ENCODE measurements at places on chromosomes 7 and 10. TPM values are rescaled to one million over a fixed set of nuclear protein-coding genes. Genes with fewer than 3 reads are reported as not detected.

Gene EBF3
- total RNA-seq = 2.9 TPM

Gene CALCR
- total RNA-seq = not detected

Gene AKR1B1
- 33.0 TPM for total RNA-seq

Gene NUTM2E
- not detected for total RNA-seq

- DNase-seq = no peak
Observed at GRCh38 chr7:131899271-131900030, 343.0 kb upstream of the PODXL start.

DNA sequence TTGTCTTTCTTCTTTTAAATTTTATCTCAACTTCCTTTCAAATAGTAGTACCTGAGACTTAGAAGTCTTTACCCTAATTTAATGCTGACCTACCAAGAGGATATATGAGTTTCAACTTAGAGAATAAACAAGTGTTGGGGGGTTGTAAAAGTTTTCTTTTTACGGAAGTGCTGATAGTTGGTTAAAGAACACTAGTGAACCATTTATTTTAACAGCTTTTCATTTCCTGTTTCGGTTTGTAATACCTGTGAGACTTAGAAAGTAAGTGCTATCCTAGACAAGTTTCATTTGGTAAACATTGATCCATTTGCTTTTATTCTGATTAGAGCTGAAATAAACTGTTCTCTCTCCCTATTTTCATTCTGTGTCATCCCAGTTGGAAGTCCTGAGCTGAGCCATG is 683.1 kb upstream of the SORCS1 start:
- no peak for DNase-seq

GRCh38 chr7:108404509-108405420 is 51.5 kb downstream of the NRCAM start:
- DNase-seq = no peak

DNA sequence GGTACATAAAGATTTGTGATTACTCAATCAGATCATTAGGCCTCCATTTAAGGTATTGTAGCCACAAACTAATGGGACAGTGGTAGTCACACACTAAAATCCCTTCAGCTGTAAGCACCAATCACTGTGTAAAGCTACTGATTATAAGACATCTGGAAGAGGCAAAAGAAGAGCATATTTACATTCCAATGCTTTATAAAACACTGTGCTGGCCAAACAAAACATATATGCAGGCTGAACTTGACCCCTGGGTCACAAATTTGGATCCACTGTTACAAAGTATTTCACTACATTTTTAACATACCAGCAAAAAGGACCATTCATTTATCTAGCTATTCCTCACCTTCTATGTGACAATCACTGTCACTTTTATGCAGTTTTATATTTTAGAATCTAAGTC is 41.4 kb upstream of the ANLN start:
- no peak for DNase-seq

GRCh38 chr7:66150471-66150870 is 35.8 kb downstream of the CRCP start:
- DNase-seq = no peak

DNA sequence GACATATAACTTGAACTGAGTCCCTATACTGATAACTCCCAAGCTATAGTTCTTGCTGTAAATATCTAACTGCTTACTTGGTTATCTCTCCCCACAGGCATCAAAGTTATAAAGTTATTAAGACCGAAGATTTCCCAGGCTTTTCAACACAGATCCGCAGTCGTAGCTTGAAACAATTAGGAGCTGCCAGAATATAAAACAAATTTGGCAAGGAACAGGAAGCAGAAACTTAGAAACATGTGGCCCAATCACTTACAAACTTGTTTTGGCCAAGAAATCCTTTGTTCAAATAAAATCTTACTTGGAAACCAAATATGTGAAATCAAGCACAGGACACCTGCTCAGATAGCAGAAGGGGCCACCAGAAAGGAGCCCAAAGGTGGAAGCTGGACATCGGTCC is 9.0 kb downstream of the SLC16A12 start:
- DNase-seq = no peak

DNA sequence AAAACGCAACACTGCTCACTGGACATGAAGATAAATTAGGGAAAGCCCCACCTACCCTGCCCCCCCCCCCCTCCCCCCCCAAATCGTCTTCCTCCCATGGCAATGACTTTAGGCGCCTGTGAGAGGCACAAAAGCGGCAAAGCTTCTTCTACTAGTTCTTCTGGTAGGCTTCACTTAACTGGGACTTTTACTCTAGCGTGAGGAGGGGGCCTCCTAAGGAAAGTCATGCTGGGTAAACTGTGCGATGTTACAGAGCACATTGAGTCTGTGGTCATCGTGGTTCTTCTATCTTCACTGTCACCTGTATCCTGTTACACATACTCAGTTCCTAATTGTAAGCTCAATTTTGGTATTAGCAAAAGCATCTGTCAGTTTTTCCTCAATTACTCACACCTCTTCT is 25.1 kb downstream of the HSPB1 start:
- DNase-seq = no peak

DNA sequence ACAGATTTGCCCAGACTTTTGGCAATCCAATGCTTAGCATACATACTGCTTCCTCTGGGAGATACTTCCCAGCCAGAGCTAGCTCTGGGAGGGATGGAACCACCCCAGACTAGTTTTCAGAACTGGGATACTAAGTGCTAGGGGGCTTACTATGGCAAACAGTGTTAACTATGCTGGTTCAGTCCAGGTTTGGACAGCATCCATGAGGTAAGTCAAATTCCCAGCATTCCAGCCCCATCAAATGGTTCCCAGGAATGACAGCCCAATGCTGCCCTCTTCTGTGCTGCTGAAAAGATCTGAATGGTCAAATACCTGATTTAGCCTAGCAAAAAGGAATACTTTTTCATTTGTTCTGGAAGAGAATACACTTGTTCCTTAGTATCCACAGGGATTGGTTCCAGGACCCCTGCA is 141.7 kb upstream of the CCDC6 start:
- DNase-seq = no peak

GRCh38 chr7:2490181-2490651 is 14.0 kb upstream of the GRIFIN start:
- DNase-seq = no peak

GRCh38 chr7:27410812-27411544 is 168.4 kb downstream of the EVX1 start:
- DNase-seq = no peak

DNA sequence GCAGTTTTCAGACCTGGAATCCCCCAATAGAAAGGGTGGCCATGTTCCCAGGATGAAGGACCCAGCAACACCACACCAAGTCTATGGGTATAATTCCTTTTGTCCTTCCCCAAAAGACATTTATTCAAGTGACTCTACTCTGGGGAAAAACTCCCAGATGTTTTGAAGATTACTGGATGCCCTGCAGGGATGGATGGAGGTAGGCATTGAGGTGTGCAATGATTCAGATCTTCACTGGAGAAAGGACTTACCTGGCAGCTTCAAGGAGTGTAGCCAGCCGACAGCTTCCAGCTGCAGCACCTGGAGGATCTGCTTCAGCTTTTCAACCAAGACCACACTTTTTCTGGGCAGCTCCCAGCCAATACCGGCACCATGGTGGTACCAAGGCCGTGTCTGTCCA is 172.0 kb downstream of the BAMBI start:
- no peak for DNase-seq

DNA sequence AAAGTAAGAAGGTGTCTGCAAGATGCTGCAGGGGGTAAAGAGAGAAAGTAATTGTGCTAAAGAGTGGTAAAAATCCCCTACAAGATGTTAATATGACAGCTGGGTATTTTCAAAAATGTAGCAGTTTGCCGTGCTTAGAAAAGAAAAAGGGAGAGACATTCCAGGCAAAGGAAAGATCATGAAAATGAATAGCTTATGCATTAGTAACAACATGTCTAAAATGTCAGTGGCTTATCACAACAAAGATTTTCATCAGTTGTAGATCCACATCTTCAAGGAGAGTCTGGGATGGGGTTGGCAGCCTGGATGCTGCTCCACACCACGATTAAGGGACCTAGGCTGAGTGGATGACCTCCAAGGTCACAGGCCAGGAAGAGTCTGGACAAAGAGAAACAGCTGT is 920.9 kb downstream of the GRID1 start:
- no peak for DNase-seq

DNA sequence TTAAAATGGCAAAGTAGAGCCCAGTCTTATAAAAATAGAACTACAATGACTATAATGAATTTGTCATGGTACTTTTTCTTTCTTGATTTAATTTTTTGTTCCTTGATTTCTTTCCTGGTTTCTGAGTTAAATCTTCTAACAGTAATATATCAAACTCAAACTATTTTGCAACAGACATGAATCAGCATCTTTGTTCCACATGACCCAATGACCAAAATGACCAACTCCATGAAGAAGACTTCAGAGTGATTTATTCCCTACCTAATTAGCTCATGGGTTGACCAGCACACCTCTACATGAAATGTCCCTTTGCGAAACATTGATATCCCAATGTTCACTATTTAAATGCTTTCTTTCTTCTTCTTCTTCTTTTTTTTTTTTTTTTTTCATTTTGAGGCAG is 30.9 kb downstream of the NMT2 start:
- no peak for DNase-seq

GRCh38 chr10:91907033-91907594 is 2.2 kb downstream of the FGFBP3 start:
- no peak for DNase-seq

DNA sequence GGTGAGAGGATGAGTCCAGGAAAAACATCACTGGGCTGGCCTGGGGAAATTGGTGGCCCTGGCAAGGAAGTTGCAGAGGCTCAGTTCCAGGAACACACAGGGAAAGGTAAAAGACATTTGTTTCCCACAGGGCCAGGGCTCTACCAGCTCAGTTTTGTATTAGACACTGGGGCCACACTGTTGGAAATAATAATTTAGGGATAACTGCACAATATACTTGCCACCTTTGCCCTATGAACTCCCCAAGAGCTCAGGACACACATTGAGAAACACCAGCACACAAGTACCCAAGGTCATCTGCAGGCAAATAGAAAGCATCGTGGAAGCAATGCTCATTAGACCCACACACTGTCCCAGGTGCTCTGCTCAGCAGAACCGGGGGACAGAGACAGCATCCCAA is 617.6 kb downstream of the PTPRN2 start:
- DNase-seq = no peak

GRCh38 chr10:90784771-90785170 is 73.1 kb downstream of the HTR7 start:
- no peak for DNase-seq

- DNase-seq = no peak
Observed at GRCh38 chr10:51244309-51244708, 170.0 kb downstream of the PRKG1 start.
